Fibroblast of skin of scalp (primary cell): ENCODE measurements at places on chromosomes 1 and 21.

DNA sequence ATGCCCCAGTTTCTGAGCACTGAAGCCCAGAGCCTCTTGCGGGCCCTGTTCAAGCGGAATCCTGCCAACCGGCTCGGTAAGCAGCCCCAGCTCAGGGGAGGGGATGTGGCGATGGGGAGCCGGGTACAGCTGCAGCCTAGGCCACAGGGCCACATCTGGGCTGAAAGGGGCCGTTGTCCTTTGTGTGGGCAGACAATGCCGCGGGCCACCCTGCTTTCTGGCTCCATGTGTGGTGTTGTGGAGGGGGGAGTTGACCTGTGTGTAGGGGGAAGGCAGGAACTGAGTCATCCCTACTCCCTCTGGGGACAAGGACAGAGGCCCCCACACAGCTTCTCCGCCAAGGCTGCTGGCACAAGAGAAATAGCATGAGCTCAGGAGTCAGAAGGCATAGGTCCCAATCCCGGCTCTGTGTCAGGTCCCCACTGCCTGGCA lies 26.0 kb downstream of the RPS6KA1 start:
- DNase-seq, result peak; percentile 51

DNA sequence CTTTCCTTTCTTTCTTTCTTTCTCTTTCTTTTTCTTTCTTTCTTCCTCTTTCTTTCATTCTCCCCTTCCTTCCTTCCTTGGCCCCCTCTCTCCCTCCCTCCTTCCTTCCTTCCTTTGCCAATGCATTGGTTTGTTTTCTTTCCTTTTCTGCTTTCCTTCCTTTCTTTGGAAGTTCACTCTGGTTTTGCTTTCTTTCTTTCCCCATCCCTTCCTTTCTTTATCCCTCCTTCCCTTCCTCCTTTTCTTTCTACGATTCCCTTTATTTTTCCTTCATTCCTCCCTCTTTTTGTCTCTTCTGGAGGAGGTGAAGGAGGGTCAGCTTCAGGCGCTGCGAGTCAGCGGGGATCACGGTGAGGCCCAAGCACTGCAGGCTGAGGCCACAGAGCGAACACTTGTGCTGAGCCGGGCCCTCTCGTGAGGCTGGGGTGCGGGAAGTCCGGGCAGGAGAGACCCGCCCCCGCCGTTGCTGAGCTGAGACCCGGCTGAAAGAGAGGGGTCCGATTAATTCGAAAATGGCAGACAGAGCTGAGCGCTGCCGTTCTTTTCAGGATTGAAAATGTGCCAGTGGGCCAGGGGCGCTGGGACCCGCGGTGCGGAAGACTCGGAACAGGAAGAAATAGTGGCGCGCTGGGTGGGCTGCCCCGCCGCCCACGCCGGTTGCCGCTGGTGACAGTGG lies 1.5 kb downstream of the SIM2 start:
- DNase-seq, result no peak

DNA sequence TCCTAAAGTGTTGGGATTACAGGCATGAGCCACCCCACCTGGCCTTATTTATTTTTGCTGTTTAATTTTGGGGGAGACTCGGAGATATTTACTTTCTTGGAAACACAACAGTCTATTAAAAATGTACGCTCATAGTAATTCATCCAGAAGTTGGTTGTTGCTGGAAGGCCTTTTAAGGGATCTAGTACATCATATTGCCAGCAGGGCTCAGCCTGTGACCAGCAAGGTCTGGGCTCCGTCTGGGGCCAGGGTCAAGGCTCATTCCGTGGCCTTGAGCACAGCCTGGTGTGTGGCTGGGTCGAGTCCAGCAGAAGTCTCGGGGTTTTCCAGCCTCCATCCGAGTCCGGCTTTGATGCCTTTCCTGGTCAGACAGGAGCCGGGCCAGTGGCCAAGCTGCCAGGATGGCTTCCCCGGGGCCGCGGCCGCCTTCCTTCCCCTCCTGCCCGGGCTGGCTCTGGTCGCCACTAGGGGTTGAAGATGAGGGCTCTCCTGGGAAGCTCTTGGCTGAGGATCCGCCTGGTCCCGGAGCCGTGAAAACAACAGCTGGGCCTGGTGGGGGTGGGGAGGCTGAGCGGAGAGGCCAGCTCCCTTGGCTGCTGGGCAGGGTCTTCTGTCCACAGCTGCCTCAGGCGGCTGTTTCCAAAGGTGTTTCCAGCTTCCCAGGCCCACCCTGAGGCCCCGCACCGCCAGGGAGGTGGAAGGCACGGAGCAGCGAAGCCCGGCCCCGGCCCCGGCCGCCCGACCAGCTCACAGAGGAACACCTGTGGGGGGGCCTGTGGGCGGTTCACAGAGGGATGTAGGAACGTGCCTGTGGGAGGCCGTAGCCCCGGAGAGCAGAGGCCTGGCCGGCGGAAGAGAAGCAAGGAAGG lies 5.1 kb upstream of the VWA1 start:
- DNase-seq, result peak; percentile 60

- DNase-seq, result no peak
Observed at GRCh38 chr21:44779417-44780136, 22.0 kb downstream of the UBE2G2 start.

- DNase-seq, result peak; percentile 80
Observed at GRCh38 chr1:29122682-29123052, 1.0 kb downstream of the TMEM200B start.

- DNase-seq, result no peak
Observed at GRCh38 chr1:208146650-208147049, 97.5 kb downstream of the PLXNA2 start.

DNA sequence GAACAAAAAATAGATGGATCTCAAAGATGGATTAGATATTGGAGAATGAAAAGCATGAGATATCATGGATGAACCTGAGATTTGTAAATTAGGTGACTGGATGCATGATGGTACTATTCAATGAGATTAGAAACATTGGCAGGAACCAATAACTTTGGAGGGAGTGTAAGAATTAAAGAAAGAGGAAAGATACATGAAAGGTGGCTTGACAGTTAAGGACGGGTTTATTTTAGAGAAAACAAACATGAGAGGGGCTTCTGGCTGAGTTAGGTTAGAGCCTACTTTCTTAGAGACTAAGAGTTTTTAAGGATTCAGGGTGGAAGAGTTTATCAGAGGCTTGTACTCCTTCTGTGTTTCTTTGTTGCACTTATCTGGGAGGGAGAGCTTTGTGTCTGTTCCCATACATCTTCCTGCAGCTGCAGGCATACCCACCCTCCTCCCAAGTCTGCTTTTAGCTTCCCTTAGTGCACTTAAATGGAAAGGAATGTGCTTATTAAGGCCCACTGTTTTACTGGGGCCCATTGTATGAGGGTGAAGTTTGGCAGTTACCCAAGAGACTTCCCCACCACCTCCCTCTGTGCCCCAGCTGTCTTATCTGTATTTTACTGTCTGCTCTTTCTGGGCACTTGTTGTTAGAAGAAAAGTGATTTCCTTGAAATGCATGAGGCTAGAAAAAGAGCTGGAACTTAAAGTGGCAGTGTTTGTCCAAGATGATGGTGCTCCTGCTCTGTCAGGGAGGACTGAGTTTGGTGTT lies 26.1 kb upstream of the CR2 start:
- no peak for DNase-seq

DNA sequence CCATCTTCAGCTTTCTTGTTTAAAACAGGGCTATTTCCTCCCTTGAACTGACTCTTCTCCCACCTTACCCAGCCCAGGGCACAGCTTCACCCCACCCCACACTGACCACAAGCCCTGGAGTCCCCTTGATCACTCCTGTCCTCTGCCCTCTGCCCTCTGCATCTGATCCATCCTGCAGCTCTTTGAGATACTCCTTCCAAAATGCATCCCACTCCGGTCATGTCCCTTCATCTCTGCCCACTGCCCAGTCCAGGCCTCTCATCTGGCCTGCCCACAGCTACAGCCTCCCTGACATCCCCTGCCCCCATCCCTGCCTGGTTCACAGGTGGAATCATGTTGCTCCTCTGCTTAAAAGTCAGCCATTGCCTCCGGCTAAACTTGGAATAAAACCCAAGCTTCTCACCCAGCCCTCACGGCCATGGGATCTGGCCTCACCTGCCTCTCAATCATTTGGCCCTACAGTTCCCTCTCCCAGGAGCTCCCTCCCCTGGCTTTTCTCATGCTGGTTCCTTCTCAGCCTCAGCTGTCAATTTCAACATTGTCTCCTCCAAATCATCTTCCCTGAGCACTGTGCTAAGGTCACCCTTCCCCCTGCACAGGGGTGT lies 202.0 kb downstream of the MATN1 start:
- DNase-seq, result no peak

- no peak for DNase-seq
Observed at GRCh38 chr1:7303554-7304317, 467.4 kb upstream of the VAMP3 start.

DNA sequence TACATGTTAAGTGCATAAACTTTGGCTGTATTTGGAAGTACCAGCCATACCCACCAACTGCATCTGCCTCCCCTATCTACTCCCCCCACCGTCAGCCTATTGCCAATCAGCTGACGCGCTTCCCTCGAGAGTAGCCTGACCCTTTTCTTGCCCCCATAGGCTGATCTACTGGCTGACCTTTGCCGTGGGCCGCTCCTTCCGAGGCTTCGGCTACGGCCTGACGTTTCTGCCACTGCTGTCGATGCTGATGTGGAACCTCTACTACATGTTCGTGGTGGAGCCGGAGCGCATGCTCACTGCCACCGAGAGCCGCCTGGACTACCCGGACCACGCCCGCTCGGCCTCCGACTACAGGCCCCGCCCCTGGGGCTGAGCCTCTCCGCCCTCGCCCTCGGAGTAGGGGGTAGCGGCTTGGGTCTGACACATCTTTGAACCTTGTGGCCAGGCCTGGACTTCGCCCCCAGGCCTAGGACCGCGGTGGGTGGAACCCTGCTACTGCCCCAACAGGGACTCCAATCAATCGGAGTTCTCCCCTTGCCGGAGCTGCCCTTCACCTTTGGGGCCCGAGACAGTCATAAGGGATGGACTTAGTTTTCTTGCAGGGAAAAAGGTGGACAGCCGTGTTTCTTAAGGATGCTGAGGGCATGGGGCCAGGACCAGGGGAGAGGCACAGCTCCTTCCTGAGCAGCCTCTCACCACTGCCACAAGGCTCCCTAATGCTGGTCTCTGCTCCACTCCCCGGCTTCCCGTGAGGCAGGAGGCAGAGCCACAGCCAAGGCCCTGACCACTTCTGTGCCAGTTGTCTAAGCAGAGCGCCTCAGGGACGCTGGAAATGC lies 4.0 kb downstream of the GLMP start:
- peak; percentile 83 for DNase-seq

DNA sequence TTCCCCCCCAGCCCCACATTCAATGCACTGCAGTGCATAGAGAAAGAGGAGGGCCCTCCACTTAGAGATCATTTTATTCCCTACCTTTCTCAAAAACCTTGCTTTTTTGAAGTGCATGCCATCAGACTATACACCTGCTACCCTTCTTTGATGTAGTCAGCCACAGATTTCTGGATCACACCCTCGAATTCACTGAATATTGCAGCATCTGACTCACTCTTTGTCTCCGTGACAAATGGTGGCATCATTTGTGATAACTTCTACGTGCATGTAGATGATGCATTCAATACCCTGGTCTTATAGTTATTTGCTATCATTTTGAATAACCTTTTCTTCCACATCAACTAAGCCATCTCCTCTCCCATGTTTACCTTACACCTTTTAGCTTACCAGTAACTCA lies 310.3 kb upstream of the SGIP1 start:
- DNase-seq, result no peak
